ENCODE measurements at places on chromosomes 5 and 9.
A peak's percentile ranks its signal among the peaks of the same experiment; 100 is the strongest.

DNA sequence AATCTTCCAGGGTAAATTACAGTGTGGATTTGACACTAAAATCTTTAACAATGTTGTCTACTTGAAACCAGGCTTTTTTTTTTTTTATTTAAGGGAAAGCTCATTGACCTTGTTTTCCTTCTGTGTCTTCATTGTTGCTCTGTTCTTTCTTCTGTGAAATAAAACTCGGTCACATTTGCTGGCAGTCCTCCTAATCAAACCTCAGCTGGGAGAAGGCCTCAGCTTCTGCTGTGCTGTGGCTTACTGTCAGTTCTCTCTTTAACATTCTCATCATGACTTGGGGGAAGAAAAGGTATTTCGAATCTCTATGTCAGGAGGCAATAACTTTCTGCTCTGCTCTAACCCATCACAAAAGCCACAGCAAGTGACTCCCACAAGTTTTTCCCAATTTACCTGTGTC lies 268.9 kb downstream of the ZNF608 start:
- no peak for DNase-seq

- DNase-seq = no peak
Observed at GRCh38 chr5:23740029-23740428, 232.6 kb downstream of the PRDM9 start.

- no peak for DNase-seq
Observed at GRCh38 chr9:93263334-93264229, 79.6 kb downstream of the WNK2 start.

DNA sequence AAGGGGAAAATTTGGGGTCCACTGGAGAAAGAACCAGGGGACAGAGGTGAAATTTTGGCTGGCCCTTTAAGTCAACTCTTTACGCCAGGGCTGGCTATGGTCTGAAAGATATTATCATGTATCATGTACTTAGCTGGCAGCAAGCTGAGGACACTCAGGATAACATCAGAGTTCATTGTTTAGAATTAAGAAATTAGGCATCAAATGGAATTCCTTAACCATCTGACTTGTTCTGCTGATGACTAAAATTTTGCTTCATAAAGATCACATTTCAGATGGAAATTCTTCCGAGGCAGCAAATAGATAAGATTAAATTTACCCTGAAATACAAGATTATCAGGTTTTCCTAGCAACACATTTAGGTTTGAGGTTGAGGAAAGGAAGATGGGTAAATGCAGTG lies 269.4 kb upstream of the KLF9 start:
- DNase-seq = no peak

DNA sequence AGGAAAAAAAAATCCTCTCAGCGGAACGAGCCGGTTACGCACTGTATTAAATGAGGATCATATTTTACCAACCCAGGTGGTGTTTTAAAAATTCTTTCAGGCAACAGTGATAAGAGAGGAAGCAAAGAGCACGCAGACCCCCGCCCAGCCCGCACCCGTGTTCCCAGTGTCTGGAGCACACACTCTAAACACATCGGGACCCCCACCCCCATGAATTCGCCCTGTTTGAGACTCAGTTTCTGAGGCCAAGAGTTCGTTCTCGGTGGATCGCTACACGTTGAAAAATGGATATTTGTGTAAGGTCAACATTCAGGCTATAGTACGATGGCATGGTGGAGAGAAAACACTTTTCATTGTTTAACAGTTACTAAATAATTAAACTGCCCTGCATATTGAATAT lies 196.3 kb downstream of the MEF2C start:
- no peak for DNase-seq

- DNase-seq = no peak
Observed at GRCh38 chr9:99138424-99139284, 33.7 kb downstream of the TGFBR1 start.

GRCh38 chr5:115995351-115995750 lies 33.1 kb downstream of the LVRN start:
- DNase-seq = no peak

GRCh38 chr5:146906803-146907202 lies 28.2 kb upstream of the PPP2R2B start:
- DNase-seq = no peak

- DNase-seq = no peak
Observed at GRCh38 chr5:54573812-54574489, 56.4 kb downstream of the SNX18 start.

DNA sequence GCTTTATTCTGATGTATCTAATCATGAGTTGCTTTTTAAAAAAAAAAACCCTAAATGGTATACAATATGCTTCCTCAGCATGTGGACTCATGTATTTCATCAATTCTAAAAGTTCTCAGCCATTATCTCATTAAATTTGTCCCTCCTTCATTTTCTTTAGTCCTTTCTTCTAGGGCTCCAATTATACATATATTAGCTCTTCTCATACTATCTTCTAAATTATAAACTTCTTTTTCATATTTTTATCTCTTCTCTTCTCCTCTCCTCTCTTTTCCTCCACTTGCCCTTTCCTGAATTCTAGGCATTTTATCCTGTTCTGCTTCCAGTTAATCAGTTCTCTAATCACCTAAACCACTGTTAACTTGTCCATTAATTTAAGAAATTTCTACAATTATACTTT lies 55.0 kb upstream of the IL33 start:
- no peak for DNase-seq

DNA sequence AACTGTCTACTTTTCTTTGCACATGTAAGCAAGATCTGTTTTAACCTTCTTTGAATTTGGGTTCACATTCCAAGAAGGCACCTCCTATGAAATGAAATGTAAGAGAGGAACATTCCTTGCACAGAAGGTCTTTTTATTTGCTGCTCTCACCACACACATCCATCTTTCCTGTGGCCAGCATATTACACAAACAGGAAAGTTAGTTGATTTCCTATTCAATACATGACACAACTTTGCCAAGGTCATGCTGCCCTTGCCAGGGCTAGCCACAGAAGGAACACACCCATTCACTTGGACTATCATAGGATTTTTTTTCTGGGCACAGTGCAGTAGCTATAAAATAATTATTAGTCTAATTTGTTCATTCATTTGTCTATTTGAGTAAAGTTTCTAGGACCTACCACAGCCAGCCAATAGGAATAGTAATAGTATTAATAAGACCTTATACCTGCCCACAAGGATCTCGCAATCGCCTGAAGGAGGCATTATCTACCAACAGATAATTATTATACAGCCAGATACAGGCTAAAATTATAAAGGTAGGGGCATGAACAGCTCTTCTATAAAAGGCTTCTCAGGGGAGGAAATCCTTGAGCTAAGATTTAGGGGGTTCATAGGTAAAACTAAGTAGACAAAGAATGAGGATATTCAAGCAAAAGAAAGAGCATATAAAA lies 78.1 kb upstream of the NREP start:
- no peak for DNase-seq

- DNase-seq = no peak
Observed at GRCh38 chr5:96729156-96729555, 67.0 kb downstream of the CAST start.

- DNase-seq = no peak
Observed at GRCh38 chr9:94140418-94140780, 56.1 kb downstream of the PTPDC1 start.

GRCh38 chr9:89778100-89779090 lies 173.6 kb downstream of the GADD45G start:
- peak; percentile 22 for DNase-seq

GRCh38 chr5:56587381-56588130 lies 227.8 kb upstream of the MAP3K1 start:
- DNase-seq = no peak

DNA sequence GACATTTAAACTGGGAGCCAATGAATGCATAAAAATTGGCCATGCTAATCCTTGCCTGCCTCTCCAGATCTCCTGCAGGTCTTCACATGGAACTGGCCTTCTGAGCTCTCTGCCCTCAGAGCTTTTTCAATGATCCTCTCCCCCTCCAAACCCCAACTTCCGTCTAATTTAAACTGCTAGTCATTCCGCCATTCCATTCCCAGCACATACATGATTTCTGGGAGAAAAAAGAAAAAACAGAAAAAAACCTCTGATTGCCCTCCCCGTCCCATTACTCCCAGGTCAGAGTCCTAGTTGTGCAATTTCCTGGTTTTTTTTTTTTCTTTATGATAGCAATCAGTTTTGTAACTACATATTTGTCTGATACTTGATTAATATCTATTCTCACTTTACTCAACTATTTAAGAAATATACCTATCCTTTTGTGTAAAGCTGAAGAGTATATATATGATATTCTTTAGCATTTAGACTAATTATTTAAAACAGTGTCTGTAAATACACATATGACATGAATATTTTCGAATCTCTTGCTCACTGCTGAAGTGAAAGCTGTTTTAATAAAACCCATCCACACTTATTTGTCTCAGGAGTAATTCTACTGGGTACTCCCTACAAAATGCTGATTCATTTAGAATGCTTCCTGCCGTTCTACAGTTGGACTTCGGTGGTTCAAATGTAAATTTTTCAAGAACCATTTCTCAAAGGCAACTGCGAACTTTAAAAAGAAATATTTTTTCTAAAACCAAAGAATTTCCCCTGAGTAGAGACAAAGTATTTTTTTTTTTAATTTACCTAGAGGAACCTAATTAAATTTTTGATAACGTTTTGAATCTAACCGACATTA lies 1.6 kb downstream of the HINT1 start:
- peak; percentile 55 for DNase-seq

DNA sequence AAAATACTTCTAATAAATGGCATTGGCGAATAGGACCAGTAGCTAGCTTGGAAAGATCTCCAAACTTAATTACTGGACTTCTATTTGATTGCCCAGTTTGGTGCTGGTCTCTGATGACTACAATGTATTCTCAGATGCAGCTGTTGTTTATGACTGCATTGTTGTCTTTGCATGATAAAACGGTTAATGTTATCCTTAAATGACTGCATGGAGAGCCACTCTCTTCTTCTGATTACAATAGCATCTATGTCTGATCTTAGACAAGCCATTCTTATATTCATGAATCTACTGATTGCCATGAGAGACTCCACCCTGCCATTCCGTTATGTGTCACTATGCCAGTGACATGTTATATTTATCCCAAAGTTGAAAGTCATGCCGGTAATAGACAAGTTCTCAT lies 42.9 kb upstream of the ERBIN start:
- no peak for DNase-seq

GRCh38 chr9:83563360-83563759 lies 25.2 kb upstream of the FRMD3 start:
- no peak for DNase-seq

- DNase-seq = no peak
Observed at GRCh38 chr5:154764967-154765366, 9.8 kb downstream of the LARP1 start.

DNA sequence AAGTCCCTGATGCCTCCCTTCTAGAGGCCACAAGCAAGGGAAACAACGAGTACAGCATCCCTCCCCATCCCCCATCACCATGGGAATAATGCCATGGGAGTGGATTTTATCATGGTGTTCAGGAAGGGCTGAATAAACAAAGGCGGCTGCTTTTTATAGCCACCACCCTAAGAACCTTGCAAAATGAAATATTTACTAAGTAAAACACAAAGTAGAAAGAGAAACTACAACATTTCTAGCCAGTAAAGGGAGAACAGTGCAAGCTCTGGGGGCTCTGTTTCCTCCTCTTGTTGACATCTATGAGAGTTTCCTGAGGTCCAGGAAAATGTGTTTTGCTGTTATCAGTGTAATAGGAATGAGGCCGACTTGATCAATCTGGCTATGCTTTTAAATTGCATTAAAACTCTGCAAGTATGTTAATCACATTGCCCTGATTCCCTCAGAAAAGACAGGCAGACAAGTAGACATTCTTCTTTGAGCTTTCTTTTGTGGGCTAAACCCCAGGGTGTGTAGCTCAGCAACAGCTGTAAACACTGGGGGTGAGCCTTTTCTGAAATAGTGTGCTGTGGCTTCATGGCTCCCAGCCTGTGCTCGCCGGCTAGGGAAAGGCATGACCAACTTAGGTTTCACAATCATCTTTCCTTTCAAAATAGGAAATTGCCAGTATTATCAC lies 31.1 kb downstream of the SV2C start:
- no peak for DNase-seq

- no peak for DNase-seq
Observed at GRCh38 chr9:97632248-97632984, 752 bp downstream of the TSTD2 start.

DNA sequence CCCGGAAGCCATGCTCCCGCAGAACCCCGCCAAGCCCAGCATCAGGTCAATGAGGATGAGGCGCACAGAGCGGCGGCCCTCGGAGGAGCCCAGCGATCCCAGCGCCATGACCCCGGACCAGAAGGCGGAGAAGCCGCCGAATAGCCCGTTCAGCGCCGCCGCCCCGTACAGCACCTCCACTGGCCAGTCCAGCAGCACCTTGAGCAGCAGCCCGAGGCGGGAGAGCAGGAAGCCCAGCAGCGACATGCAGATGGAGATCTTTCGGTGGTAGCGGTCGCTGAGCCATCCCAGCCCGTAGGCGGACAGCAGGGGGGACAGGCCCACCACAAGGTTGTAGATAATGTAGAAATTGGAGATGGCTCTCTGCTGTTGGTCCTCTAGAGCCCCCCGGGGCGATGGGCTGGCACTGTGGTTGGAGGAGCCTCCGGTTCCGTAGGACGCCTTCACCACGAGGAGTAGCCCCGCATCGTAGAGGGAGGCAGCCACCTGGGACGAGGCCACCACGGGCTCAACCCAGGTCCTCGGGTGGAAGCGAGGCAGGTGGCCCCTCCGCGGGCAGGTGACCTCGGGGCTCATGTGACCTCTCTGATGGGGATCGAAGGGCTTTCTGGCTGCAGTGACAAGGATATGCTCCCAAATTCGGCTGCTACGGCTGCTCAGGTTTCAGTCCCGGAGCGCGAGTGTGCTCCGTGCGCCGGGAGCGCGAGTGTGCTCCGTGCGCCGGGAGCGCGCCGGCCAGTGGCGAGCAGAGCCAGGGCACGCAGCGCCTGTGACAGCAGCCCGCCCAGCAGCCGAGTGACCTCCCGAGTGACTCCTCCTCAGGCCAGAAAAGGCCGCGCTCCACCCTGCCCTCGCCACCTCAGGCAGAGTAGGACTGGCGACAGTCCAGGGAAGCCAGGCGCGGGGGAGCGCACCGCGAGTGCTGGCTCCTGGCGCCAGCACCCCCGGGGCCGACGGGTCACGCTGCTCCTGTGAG lies at the start of gene SLC46A2:
TSS of gene SLC46A2 (minus strand) at position 771 of the 976 bp plus-strand sequence. CDS start at position 576, 195 bp downstream.
- peak; percentile 9 for DNase-seq

Data from kidney tubule cell (primary cell).